ENCODE measurements at places on chromosomes 5 and 9.
A peak's percentile ranks its signal among the peaks of the same experiment; 100 is the strongest.

DNA sequence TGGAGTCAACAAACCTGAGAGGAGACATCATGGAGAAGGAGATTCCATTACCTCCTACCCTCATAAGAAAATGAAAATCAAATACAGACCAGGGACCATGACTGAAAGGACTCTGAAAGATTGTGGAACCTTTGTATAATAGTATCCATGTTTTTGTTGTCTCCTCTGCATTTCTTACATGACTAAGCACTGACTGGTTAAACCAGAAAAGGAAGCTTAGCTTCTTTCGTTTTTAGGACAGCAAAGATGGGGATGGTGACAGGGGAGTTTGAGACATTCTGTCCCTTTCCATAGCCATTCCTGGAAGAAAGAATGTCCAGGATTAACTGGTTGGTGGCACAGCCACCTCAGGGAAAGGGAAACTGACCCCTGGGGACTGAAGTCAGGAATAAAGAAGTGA, 22.2 kb downstream of the ITGA1 start:
- DNase-seq, result peak; percentile 20

DNA sequence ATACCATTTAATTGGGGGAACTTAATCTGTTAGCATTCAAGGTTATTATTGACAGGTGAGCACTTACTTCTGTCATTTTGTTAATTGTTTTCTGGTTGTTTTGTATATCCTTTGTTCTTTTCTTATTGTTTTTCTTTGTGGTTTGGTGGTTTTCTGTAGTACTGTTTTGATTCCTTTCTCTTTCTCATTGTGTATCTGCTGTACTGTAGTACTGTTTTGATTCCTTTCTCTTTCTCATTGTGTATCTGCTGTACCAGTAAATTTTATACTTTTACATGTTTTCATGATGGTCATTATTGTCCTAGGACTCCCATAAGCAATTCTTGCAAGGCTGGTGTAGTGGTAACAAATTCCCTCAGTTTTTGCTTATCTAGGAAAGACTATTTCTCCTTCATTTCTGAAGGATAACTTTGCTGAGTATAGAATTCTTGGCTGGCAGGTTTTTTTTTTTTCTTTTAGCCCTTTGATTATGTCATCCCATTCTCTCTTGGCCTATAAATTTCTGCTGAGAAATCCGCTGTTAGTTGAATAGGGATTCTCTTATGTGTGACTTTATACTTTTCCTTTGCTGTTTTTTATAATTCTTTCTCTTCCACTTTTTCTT, 24.1 kb upstream of the CACNA1B start:
- DNase-seq, result no peak

DNA sequence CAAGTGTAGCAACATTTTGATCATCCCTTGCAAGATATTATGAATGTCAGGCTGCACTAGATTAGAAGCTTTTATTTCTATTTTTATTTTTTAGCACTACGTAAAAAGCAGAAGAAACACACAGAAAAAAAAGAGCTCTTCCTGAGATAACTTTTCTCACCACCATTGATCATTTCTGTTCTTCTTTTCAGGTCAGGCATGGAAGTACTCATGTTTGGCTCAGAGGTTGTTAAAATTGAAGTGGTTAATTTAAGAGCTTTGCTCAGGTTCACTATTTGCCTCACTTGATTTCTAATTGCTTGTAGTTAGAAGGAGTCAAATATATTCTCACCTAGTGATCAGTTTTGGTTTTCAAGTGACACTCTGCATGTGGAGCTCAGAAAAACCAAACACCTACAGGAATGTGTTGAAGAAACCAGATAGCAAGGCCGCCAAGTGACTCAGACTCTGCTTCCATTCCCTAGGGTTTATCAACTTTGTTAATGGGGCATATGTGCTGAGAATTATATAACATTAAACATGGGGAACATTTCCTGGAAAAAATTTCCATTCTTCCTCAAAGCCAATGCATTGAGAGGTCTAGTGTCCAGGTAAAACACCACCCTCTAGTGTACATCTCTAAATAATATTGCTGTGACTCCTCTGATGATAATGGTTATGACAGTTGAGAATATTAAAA, 679.8 kb downstream of the CETN3 start:
- peak; percentile 15 for DNase-seq

GRCh38 chr5:68464424-68464823, 248.9 kb downstream of the PIK3R1 start:
- DNase-seq, result peak; percentile 42

DNA sequence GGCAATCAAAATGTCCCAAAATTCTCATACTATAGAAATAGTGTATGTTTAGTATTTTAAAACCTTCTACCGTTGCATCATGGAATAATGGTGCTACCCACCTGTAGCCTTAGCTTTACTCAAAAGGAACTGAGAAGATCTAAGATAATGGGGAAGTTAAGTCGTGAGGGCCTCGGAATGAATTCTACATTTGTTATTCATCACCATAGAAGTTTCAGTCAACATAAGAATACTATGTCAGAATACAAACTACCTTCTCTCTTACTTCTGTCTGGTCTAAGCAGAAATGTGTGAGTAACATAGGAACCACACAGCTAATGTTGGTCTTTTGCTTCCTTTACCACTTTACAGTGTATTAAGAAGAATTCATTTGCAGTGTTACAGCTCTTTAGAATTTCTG, 43.2 kb downstream of the RFK start:
- DNase-seq, result no peak

GRCh38 chr9:650362-650761, 191.1 kb upstream of the DMRT1 start:
- peak; percentile 86 for DNase-seq

- no peak for DNase-seq
These were observed 51.4 kb upstream of the SLC2A8 start for GRCh38 chr9:127345566-127345965.

Data from hematopoietic multipotent progenitor cell treated with erythropoietin and hydrocortisone succinate and interleukin-3 and kit ligand, for 4 days (in vitro differentiated cells).